AG04450 (cell line): ENCODE measurements at places on chromosomes 7 and 10. TPM values are rescaled to one million over a fixed set of nuclear protein-coding genes. Genes with fewer than 3 reads are reported as not detected.

The ACSM6 gene
- polyA plus RNA-seq, result not detected in 2 replicates

DNA sequence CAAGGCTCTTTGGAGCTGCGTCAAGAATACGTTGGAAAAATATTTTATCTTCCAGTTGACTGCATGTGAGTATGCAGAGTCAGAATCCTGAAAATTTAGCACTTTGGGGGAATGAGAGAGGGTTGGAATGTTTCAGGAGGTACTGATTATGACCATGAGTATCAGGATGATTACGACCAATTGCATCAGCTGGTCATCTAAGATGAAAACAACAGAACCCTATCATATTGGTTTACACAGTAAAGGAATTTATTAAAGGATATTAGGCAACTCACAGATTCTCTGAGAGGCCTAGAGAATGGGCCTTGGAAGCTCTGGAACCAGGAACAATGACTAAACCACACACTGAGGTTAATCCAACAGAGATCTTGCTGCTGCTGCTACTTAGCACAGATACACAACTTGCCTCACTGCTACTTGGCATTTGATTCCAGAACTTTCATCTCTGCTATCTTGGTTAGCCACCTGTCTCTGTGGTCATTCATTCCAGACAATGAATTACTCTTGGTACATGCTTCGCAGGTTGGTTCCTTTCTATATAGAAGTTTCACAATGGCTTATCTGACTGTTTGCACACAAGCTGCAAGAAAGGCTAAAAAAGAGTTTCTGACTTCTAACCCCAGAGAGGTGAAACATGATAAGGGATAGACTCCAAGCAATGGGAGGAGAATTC is 68.0 kb upstream of the CTTNBP2 start:
- no peak for DNase-seq

GRCh38 chr7:150363872-150364271 is 4.8 kb upstream of the REPIN1 start:
- no peak for DNase-seq

- no peak for DNase-seq
Observed at GRCh38 chr7:130374507-130374906, 5.8 kb upstream of the CPA1 start.

- peak; percentile 46 for DNase-seq
Observed at GRCh38 chr7:139734395-139734794, 43.4 kb downstream of the HIPK2 start.

DNA sequence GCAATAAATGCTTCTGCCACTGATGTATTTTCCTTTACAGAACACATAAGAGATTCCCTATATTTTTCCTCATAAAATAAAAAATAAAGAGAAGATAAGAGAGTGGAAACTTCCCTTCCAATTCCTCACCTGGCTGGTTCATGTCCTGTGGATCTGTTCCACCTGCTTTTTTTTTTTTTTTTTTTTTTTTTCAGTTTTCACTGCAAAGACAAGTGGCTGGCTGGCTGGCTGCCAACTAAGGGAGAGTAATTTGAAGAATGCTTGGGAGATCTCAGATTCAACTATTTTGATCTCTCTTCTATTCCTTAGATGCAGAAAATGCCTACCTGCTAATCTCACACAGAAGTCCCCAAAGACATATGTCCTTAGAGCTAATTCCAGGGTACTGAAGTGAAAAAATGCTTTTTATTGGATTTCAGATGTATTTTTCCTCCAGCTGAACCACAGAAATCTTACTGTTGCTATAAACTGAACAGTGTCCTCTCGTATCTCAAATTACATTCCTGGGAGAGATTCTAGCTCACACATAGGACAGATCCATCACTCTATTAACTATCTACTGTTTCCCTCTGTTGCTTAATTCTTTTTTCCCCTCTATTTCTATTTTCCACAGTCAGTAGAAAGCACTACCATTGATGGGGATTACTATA is 120.8 kb downstream of the NRCAM start:
- DNase-seq, result no peak

DNA sequence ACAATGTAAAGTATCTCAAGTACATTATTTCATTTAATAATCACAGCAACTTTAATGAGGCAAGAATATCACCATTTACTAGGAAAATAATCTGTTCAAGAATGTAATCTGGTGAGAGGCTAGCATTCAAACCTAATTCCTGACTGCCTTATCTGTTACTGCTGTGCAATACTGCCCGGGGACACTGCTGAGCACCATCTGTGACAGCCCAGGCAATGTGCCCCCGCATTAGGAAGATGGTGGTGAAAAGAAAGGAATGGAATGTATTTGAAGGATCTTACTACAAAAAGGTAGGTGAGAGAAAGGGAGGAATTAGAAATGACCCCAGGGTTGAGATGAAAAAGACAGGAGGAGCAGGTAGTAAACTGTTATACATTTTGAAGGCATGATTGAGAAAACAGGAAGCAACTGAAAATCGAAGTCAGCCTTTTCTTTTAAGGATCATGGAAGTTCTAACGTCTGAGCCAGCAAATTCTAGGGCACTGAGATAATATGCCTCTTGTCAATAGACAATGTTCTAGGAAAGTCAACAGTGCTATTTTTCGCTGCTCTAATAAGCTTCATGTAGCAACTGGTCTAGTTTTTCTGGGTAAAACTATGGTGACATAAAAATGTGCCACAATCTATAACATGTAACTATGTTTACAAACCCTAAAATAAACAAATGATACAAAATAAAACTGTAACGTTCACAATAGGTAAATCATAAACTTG is 90.4 kb downstream of the ETV1 start:
- no peak for DNase-seq
